ENCODE measurements at places on chromosomes 11 and 22.

GRCh38 chr11:110069158-110069737 lies 23.9 kb upstream of the ZC3H12C start:
- no peak for DNase-seq

GRCh38 chr22:23495614-23496444 lies 84.3 kb downstream of the IGLL1 start:
- no peak for DNase-seq

DNA sequence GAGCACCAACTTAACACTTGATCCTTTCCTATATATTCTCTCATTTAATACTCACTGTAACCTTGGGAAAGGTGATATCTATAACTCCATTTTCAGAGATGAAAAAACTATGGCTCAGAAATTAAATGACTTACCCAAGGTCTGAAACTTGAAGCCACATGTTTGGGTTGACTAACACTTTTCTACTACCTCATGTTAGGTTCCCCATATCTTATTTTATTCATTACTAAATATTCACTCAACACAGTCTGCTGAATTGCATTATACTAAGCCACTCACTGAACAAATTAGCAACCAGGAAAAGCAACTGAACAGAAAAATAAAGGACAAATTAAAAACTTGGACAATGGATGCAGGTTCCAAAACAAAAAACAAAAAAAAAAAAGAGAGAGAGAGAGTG lies 59.9 kb downstream of the FAM168A start:
- no peak for DNase-seq

GRCh38 chr11:19738124-19738523 lies 25.5 kb downstream of the NAV2 start:
- DNase-seq = no peak

- no peak for DNase-seq
Measured at GRCh38 chr11:85787809-85788760, 22.9 kb downstream of the SYTL2 start.

- DNase-seq = no peak
Measured at GRCh38 chr11:84142411-84142810, 856.2 kb upstream of the CCDC90B start.

- no peak for DNase-seq
Measured at GRCh38 chr22:21761086-21761485, 25.5 kb upstream of the YPEL1 start.

DNA sequence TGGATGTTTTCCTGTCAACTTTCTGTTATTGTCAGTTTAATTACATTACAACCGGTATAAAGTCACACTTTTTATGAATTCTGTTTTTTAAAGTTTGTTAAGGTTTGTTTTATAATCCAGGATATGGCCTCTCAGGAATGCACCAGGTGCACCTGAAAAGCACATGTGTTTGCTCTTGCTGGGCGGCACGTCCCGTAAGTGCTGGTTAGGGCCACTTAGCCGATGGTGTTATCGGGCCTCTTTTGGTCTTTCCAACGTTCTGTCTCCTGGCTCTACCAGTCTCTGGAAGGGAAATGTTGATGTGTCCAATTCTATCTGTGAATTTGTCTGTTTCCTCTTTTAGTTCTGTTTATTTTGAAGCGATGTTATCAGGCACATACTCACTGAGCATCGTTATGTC lies 695.7 kb downstream of the BRD1 start:
- DNase-seq = no peak

- no peak for DNase-seq
Measured at GRCh38 chr11:16434036-16434435, 77.7 kb upstream of the SOX6 start.

- no peak for DNase-seq
Measured at GRCh38 chr11:7635137-7635536, 38.2 kb downstream of the CYB5R2 start.

- no peak for DNase-seq
Measured at GRCh38 chr11:93529707-93530467, 13.3 kb downstream of the SMCO4 start.

DNA sequence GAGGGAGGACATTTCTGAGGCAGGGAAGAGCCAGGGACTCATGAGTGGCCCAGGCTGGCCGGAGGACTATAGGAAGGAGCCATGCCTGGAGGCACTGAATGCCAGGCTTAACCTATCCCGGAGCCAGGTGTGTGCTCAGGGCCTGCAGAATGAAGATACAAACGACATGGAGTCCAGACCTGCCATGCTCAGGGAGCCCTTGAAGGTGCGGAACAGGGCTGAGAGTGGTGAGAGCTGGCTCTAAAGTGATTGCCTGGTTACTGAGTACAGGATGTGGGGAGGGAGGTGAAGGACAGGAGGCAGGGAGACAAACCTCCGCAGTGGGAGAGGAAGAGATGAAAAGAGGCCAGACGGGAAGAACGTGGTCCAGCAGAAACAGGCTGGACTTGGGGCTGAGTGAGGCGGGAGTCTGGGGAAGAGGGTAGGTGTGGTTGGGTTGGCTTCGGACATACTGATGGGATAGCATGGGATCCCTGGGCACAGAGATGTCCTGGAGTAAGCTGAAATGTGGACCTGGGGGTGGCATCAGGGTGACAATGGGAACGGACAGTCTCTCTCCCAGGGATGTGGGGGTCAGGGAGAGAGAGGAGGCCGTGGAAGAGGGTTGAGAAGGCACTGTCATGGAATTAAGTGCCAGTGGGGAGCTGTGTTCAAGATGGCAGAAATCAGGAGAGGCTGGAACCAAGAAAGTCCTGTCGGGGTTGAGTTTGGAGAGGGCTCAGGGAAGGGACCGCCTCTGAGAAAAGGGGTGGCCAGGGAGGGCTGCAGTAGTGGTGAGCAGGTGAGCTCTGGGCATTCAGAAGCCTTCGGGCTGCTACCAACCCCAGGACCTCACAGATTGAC lies 1.5 kb upstream of the ANKRD13D start:
- DNase-seq = no peak

- DNase-seq = no peak
Measured at GRCh38 chr11:64139049-64139448, 26.9 kb downstream of the MACROD1 start.

GRCh38 chr11:22780952-22781593 lies 48.5 kb downstream of the SVIP start:
- peak; percentile 29 for DNase-seq

- DNase-seq = no peak
Measured at GRCh38 chr22:48101704-48102103, 1339.3 kb downstream of the TBC1D22A start.

DNA sequence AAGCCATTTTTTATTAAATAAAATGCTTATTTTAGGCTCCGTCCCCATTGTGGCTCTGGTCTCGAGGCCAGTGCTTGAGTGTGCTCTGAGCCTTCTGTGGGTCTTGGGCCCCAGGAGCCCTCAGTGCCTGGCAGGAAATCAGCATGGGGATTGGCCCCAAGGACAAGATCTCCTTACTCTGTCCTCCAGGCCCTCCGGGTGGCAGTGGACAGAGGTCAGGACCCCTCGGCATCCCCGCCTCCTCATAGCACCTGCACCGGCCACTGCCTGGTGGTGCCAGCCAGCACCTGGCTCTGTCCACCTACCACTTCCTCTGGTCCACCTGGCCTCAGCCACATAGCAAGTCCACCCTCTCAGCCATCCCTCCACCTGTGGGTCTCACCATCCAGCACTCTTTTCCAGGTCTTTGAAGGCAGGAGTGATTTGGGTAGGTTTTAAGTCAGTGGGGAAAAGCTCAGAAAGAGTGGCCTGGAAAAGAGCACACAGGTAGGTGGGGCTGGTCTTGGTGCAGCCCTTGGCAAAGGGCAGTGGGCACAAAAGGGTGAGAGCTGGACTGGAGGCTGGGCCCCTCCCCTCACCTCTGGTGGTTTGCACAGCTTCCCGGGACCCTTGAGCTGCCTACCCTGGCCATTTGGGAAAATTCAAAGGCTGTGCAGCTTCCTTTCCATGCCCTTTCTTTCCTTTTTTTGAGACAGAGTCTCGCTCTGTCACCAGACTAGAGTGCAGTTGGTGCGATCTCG lies 3.5 kb downstream of the CLDN5 start:
- no peak for DNase-seq

DNA sequence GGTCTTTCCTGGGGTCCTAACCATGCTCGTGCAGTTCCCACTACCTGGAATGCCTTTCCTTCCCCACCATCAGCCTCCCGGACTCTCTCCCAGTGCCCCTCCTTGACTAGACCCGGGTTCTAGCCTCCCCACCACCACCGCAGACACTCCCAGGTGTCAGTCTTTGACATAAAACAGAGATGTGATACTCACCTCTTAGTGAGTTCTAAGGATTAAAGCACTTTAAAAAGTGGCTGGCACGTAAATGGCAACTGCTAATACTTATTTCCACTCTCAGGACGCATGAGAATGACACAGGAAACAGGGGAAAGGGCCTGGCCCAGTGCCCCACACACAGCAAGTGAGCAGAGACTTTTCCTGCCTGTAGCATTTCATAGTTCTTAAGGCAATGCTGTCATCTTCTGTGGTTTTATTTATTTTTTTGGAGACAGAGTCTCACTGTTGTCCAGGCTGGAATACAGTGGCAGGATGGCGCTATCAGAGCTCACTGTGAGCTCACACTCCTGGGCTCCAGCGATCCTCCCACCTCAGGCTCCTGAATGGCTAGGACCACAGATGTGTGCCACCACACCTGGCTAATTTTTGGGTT lies 1.9 kb upstream of the SLC25A45 start:
- DNase-seq = no peak

DNA sequence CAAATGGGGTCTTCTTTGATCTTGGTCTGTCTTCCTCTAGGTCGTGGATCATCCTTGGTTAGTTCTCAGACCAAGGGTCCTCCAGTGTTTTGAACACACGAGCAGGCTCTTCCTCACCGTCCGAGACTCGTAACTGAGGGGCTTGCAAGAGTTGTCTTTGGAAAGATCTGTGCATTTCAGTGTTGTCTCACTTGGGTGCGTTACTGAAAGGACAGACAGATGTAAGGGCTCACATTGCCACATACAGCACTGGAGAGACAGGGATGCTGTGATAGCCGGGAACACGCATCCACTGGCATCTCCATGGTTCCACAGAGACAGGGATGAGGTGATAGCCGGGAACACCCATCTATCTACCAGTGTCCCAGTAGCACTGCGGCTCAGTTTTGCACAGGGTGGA lies 15.7 kb downstream of the GLB1L2 start:
- DNase-seq = no peak

- no peak for DNase-seq
Measured at GRCh38 chr11:134250675-134251074, 2.5 kb downstream of the THYN1 start.

GRCh38 chr11:2886936-2887335 lies 1.4 kb upstream of the CDKN1C start:
- no peak for DNase-seq

GRCh38 chr11:69276165-69276564 lies 17.8 kb upstream of the MYEOV start:
- DNase-seq = no peak

DNA sequence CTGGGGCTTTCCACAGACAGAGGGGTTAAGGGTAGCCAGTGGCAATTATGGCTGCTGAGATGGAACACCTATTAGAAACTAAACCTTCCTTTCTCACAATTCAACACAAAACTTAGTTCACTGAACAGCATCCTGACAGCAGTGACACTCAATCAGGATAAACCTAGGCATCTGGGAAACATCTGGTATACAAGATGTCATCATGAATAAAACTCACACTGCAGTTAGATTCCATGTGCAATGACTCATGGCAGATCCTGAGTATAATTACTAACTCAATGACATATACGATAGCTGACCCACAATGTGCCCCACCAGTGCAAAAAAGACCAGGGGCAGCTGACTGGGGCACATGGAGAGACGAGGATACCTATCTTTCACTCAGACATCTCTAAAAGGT lies 17.7 kb downstream of the RBFOX2 start:
- DNase-seq = no peak

DNA sequence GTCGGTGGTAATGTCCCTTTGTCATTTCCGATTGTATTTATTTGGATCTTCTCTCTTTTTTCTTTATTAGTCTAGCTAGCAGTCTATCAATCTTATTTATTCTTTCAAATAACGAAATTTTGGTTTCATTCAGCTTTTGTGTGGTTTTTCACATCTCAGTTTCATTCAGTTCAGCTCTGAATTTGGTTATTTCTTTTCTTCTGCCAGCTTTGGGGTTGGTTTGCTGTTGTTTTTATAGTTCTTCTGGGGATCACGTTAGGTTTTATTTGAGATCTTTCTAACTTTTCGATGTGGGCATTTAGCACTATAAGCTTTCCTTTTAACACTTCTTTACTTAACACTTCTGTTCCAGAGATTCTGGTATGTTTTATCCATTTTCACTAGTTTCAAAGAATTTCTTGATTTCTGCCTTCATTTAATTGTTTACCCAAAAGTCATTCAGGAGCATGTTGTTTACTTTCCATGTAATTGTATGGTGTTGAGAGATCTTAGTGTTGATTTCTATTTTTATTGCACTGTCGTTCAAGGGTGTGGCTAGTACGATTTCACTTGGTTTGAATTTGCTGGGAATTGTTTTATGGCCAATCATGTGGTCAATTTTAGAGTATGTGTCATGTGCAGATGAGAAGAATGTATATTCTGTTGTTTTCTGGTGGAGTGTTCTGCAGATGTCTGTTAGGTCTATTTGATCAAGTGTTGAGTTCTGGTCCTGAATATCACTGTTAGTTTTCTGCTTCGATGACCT lies 7.7 kb upstream of the SCGB1D1 start:
- DNase-seq = no peak

- peak; percentile 29 for DNase-seq
Measured at GRCh38 chr11:47551086-47551485, 1.8 kb downstream of the CELF1 start.

DNA sequence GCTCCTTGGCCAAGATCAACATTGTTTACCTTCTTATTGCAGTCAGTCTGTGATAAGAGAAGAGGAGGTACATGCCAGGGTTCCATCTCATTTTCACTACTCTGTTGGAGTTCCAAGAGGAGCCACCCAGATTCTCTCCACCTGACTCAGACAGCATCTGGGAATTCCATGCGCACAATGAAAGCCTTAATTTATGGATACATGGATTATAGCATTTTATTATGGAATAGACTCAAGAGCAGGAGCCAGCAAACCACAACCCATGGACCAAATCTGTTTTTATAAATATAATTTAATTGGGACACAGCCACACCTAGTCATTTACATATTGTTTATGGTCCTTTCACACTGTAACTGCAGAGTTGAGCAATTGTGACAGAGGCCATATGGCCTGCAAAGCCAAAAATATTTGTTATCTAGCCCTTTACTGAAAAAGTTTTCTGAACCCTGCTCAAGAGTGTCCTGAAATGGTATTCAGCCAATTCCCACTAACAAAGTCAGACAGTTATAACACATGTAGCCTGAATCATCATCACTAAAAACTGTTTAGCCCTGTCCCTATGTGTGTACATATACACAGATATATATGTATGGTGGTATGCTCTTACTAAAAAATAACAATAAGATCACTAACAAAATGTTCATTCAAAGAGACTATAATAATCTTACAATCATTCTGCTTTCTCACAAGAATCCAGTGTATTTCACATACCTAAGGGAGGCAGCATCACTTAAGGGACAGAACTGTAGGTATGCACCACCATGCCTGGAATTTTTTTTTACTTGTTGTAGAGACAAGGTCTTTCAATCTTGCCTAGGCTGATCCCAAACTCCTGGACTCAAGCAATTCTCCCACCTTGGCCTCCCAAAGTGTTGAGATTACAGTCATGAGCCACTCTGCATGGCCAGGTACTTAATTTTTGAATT lies 104.5 kb upstream of the TEAD1 start:
- DNase-seq = no peak

- no peak for DNase-seq
Measured at GRCh38 chr11:126083829-126084607, 21.4 kb upstream of the CDON start.
